ENCODE measurements at places on chromosomes 5 and 9.
A peak's percentile ranks its signal among the peaks of the same experiment; 100 is the strongest.

DNA sequence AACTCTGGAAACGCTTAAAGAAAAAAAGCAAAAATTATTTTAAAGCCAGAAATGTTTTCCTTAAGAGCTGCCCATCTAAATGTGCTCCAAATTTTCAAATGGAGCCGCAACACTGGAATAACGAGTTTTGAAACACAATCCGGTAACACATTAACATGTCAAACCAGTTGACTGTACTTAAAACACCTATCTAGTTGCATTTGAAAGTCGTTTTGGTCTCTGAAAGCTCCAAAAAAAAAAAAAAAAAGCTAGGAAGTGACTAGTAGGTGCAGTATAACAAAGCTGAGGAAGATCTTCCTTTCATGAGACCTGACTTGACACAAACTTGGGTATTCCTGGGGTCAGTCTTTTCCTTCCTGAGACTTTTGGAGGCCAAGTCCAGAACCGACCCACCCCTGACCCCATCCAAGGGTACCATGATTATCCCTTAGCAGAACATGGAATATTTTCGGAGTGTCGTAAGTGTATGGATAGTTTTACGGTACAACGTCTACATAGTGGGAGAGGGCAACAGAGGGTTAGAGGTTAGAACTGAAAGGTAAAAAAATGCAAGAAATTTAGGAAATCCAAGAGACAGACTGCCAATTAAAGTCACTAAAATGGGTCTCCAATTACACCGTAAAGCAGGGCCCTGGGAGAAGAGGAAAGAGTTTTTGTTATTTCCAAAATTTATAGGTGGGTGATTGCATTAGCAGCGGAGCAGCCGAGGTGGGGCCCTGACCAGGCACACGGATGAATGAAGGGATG, 812 bp downstream of the CETN3 start:
- DNase-seq, result no peak

GRCh38 chr5:131196331-131196730, 25.6 kb downstream of the LYRM7 start:
- DNase-seq, result no peak

- no peak for DNase-seq
Measured at GRCh38 chr9:90974016-90974415, 172.4 kb downstream of the SYK start.

GRCh38 chr5:137254119-137255090, 244.7 kb downstream of the SPOCK1 start:
- no peak for DNase-seq

GRCh38 chr5:32223972-32224609, 50.0 kb upstream of the GOLPH3 start:
- DNase-seq, result peak; percentile 68

DNA sequence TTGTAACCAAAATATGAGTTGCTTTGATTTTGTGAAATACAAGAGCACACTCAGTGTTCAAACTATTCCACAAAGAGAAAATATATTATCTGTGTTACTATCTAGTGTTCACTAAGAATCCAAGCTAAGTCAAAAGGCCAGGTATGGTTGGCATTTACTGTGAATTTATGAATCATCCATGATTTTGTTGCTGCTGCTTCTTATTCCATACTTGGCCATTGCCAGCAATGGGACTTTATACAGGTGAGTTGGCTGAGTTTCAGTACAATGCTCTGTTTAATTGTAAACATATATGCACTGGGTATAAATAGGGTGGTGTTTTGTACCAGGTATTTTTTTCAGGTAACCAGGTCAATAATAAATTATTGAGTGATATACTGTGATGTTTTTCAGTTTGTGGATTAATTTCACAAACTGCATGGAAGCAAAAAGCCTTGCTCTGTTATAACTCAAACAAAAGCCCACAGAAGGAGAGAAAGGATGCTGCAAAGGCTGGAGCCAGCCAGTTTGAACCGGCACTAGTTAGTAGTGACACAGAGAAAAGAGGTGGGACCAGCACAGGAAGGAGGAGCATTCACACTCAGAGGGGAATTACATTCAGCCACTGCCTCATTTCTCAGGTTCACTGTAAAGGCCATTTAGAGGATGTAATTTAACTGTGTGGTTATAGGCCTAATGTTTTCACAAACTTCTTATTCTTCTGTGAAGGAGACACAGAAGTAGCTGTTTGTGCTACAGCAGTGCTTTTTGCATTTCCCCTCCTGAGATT, 381.8 kb downstream of the ADGRV1 start:
- DNase-seq, result peak; percentile 61

GRCh38 chr9:85040821-85041465, 371.4 kb downstream of the NTRK2 start:
- DNase-seq, result no peak

DNA sequence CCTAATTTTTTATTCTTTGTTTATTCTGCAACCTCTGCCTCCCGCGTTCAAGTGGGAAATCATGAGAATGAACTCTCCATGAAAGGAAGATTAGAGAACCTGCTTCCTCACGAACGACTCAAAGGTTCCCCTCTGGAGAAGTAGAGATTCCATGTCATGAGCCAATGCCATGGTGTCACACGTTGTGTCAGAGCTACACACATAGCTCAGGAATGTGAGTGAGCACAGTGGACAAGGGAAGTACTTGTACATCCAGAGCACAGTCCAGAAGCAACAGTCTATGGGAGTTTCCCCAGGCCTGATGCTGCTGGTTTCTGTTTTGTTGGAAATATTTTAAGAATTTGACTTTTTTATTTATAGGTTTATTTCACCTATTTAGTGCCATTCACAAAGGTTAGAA, 26.8 kb upstream of the PPP2CA start:
- DNase-seq, result no peak

GRCh38 chr9:93906195-93906880, 48.8 kb downstream of the BARX1 start:
- DNase-seq, result no peak

- DNase-seq, result peak; percentile 81
Measured at GRCh38 chr9:99824378-99825171, 2.9 kb downstream of the NR4A3 start.

GRCh38 chr9:74772121-74772520, 115.6 kb downstream of the TRPM6 start:
- no peak for DNase-seq
